Stomach (tissue), 19 donors: ENCODE measurements at places on chromosomes 16 and 17. TPM values are rescaled to one million over a fixed set of nuclear protein-coding genes. Genes with fewer than 3 reads are reported as not detected.

DNA sequence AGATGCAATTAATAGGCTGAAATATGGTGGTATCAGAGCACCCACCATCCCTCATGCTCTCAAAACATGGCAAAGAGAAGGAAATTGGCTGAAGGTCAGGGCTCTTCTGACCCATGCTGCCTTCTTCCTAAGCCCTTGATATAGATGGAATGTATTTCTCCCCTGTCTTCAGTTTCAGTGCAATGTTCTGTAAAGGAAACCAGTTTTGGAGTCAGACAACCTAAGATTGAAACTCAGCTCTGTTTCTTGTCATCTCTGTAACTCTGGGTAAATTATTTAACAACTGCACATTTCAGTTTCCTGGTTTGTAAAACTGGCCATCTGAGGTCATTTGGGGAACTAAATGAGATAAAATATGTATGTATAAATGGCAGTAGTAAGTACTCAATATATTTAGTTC, 243.9 kb downstream of the CA10 start:
- no peak for DNase-seq

GRCh38 chr16:68134644-68135043, 49.5 kb downstream of the NFATC3 start:
- no peak for DNase-seq

GRCh38 chr16:56294579-56294978, 103.3 kb downstream of the GNAO1 start:
- no peak for DNase-seq

- peak; percentile 11 for DNase-seq
Observed at GRCh38 chr17:3385869-3386816, at the start of gene OR3A2. OR3A2 (minus strand) TSS chr17:3386308.

DNA sequence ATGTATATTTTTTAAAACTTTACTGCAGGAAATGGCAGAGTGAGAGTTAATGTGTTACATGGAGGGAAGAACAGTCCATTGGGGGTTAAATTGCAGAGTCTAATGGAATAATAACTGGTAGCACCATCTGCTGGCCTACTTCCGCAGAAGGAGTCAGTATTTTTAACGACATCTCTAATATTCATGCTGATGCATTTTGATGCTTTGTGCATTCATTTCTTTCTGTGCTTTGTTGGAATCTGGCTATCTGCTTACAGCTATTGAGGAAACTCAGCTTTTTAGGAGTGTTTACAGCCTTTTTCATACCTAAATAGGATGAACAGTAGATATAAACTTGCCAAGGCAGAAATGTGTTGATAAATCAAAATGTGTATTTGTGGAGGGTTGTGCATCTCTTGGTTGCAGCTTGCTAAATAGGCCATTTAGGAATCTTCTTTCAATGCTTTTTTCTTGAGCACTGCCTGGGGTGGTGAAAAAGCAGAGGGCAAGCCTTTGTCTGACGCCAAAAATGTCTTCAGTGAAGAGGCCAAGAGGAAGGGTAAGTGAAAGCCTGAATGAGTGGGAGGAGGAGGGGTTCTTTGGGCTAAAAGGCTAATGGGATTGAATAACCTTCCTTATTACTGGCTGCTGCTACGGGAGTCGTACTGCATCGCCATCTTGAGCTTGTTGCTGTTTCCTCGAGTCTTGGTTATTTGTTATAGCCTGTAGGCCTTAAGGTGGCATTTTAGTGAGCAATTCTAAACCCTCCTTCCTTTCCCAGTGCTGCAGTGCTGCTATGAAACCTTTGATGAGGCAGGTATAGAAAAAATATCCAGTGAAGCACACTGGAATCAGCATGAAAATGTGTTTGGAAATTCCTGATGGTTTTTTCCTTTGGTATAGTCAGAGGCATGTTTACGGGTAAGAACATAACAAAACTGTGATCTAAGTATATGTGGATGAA, 153.3 kb downstream of the CHD9 start:
- DNase-seq, result peak; percentile 39

DNA sequence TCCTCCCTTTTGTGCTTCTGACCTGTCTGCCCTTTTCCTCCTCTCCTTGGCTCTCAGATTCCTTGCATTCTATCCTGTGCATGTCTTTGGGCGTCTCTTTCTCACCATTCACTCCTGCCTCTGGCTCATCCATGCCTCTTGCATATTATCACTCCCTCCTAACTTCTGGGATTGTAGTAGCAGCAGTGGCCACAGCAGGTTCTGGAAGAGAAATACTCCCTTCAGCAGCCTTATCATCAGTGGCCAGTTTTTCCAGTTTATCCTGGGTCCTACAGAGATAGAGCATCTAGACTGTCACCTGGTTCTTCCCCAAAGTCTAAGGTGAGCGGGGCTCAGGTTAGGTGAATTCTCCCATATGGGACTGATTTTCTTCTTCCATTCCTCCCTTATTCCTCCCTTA, 354.0 kb upstream of the CCL2 start:
- DNase-seq, result no peak

The TM4SF5 gene
- 9.5 TPM for total RNA-seq

DNA sequence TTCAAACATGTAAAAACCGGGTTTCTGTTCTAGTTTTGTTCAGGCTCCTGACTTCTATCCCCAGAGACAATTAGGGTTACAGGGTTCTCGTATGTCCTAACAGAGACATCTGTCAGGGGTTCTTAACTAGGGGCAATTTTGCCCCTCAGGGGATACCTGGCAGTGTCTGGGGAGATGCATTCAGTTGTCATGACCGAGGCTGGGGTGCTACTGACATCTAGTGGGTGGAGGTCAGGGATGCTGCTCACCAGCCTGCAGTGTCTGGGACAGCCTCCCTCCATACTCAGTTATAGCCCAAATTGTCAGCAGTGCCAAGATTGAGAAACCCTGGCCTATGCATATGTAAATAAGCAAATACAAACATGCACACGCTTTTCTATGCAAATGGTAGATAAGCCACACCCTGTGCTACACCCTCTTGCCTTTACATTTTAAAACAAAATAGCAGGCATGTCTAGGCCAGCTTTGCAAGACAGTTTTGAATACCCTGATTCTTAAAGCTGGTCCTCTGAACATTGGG, 37.4 kb downstream of the CLEC16A start:
- DNase-seq, result no peak

- no peak for DNase-seq
Observed at GRCh38 chr17:67105213-67105612, 60.9 kb downstream of the CACNG1 start.

DNA sequence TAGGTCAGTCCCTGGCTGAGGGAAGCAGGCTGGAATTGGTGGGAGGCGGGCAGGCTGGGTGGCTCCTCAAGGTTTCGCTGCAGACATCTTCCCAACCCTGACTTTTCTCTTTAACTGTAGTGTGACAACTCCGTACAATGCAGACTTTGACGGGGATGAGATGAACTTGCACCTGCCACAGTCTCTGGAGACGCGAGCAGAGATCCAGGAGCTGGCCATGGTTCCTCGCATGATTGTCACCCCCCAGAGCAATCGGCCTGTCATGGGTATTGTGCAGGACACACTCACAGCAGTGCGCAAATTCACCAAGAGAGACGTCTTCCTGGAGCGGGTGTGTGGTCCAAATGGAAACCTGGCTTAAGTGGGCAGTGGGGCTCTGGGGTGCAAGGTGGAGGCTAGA, 15.0 kb downstream of the POLR2A start:
- no peak for DNase-seq

DNA sequence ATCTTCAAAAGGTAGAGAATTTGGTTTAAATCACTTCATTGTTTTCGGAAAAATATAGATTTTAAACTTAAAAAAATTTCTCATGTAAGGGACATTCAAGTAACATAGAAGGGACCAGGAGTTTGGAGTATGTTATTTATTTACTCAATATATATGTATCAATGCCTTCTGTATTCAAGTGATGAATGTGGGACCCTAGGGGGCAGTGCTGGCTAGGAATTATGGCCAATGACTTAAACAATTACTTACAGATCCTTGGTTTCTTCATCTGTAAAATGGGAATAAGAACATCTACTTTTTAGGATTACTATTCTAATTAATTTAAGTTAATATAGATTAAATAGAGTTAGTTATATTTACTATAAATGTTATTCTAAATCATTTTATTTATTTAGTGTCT, 886.3 kb upstream of the RBFOX1 start:
- no peak for DNase-seq

DNA sequence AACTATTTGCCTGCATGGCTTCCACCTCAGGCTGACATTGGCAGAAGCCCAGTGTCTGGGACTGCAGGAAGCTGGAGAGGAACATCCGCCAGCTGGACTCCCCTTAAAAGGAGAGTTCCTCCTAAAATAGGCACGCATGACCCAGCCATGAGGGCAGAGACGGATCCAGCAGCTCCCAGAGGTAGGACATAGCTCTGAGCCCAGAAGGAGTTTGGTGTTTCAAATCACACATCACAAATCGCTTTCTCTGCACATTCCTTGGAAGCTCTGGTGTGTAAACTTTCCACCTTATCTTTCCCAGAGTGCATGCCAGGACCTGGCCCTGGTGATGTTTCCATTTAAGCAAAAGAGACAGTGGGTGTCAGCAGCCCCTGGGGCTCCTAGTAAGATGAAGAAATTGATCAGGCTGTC, 231.1 kb upstream of the CDH5 start:
- DNase-seq, result peak; percentile 40

DNA sequence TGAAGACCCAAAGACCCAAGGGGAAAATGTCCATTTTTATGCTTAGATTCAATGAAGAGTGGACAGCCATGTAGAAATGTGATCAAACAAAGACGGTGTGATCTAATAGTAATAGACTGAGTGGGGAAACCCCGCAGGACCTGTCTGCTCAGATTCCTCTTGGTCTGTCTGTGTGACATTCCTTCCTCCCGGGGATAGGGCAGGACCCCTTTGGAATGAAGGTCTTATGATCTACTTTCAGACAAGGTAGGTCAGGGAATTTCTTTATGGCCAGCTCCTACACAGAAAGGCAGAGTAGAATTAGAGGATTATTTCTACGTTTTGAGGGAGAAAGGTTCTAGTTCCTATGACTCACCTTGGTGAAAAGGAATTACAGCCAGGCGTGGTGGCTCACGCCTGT, 267.6 kb downstream of the STX8 start:
- DNase-seq, result no peak

DNA sequence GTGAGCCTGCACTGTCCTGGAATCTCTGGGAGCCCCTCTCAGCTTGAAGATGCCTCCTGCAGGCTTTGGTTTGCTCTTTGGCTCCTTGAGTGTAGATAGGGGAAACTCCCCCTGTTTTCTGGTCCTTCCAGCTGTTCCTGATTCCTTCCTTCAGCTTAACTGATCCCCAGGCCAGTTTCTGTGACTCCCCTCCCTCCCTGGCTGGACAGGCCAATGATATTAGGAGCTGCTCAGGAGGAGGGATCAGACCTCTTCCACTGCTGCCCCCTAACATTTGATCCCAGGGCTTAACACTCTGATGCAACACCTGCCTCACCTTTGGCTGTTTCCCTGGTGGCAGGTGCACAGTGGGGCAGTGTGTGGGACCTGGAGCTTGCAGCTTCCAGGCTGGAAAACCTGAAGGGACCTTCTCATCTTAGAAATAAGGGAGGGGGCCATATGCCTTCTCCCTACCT, at the start of gene TAC4:
TSS of gene TAC4 (minus strand) at position 51 of the 455 bp plus-strand sequence. CDS start 52 bp downstream, outside the sequence.
- DNase-seq, result no peak

- peak; percentile 70 for DNase-seq
Observed at GRCh38 chr17:1347589-1348323, 52.3 kb downstream of the YWHAE start.

- no peak for DNase-seq
Observed at GRCh38 chr17:5354886-5355415, 64.5 kb downstream of the NUP88 start.

The CD300LB gene
- total RNA-seq, result not detected

- no peak for DNase-seq
Observed at GRCh38 chr16:85926370-85926769, 27.4 kb downstream of the IRF8 start.

GRCh38 chr16:26317885-26318284, 626.1 kb downstream of the HS3ST4 start:
- DNase-seq, result no peak

- no peak for DNase-seq
Observed at GRCh38 chr17:75153780-75154194, 525 bp downstream of the JPT1 start.

GRCh38 chr16:23225634-23226033, 43.1 kb downstream of the SCNN1G start:
- DNase-seq, result no peak

- no peak for DNase-seq
Observed at GRCh38 chr17:68564415-68565111, 36.6 kb downstream of the FAM20A start.

DNA sequence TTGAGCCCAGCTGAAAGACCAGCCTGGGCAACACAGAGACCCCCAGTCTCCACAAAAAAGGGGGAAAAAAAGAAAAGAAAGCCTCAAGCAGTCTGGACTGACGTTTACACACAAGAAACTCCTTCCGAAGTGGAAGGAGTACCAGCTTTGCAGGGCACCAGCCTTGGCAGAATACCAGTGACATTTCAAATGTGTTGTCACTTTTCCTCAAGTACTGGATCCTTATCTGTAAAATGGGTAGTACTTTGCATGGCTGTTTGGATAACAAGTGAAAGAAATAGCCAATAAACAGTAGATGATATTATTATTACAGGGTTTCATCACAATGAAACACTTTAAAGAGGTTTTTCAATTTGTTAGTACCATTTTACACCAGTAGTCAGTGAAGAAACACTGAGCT, 14.2 kb downstream of the YWHAE start:
- no peak for DNase-seq

GRCh38 chr16:27644165-27644564, 94.2 kb downstream of the KATNIP start:
- no peak for DNase-seq

DNA sequence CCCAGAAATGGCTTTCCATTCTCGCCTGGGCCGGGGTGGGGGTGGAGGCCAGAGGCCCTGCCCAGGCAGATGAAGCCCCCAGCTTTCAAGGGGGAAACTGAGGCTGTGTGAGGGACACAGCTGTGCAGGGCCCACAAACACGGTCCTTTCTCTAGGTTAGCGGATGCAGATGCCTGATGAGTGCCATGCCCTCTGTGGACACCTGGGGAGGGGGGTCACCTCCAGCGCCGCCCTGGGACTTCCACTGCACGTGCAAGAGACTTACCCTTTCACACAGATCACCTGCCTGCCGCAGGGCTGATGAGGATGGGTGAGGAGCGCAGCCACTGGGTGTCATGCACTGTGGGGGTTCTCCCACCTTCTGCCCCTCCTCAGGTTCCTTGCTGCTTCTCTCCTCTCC, 2.6 kb upstream of the ANTKMT start:
- DNase-seq, result no peak

DNA sequence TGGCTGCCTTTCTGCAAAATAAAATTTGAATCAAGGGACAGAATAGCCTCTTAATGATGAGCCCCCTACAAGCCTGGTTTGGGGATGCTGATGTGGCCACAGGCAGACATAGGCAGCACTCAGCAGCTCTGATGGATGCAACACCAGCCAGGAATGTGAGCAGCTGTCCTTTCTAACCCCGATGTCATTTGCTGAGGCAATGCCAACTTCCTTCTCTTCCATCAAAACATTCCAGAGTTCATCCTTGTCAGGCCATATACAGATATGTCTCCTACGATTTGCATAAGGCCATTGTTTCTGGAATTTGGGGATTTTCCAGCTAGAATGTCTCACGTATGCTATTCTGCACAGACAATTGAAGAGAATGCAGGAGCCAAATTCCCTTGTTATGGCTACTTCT, 52.1 kb upstream of the MYOCD start:
- DNase-seq, result no peak

GRCh38 chr16:87006789-87007745, 310.1 kb downstream of the C16orf95 start:
- no peak for DNase-seq
